ENCODE measurements at places on chromosomes 6 and 20.

- H3K27ac ChIP-seq, result no peak overlapping the region
- peak; percentile 14 for DNase-seq
- H3K36me3 ChIP-seq, result no peaks in the 10 kb centered on the region
- H3K4me3 ChIP-seq, result peak overlapping the region; percentile 82
These were observed 632 bp downstream of the PRKN start for GRCh38 chr6:162726947-162727321.

- no peaks in the 10 kb centered on the region for H3K27me3 ChIP-seq
- no peaks in the 10 kb centered on the region for H3K36me3 ChIP-seq
- H3K4me3 ChIP-seq, result no peak overlapping the region
- DNase-seq, result no peak
These were observed 574.3 kb downstream of the COL12A1 start for GRCh38 chr6:74631564-74631963.

- no peaks in the 10 kb centered on the region for H3K36me3 ChIP-seq
- no peak overlapping the region for H3K4me3 ChIP-seq
- no peak overlapping the region for H3K27ac ChIP-seq
- no peaks in the 10 kb centered on the region for H3K4me1 ChIP-seq
These were observed 14.5 kb downstream of the SERAC1 start for GRCh38 chr6:158153576-158153975.

- H3K4me1 ChIP-seq, result no peaks in the 10 kb centered on the region
- DNase-seq, result no peak
- H3K27me3 ChIP-seq, result no peaks in the 10 kb centered on the region
- H3K4me3 ChIP-seq, result no peak overlapping the region
These were observed 36.4 kb downstream of the GSTA4 start for GRCh38 chr6:52958546-52959255.

- no peak overlapping the region for H3K27ac ChIP-seq
- no peak for DNase-seq
- no peaks in the 10 kb centered on the region for H3K27me3 ChIP-seq
- H3K36me3 ChIP-seq, result no peaks in the 10 kb centered on the region
- no peaks in the 10 kb centered on the region for H3K4me1 ChIP-seq
These were observed 18.4 kb downstream of the TIAM2 start for GRCh38 chr6:155013457-155013876.

GRCh38 chr6:35312807-35313206 lies 15.2 kb downstream of the DEF6 start:
- DNase-seq, result no peak
- H3K36me3 ChIP-seq, result peaks cover 34% of the 10 kb centered on the region
- no peak overlapping the region for H3K4me3 ChIP-seq
- H3K4me1 ChIP-seq, result peaks cover 26% of the 10 kb centered on the region
- no peaks in the 10 kb centered on the region for H3K27me3 ChIP-seq

- no peak overlapping the region for H3K27ac ChIP-seq
- no peaks in the 10 kb centered on the region for H3K4me1 ChIP-seq
- H3K27me3 ChIP-seq, result no peaks in the 10 kb centered on the region
These were observed 171.6 kb upstream of the FBXL4 start for GRCh38 chr6:99119109-99120031.

GRCh38 chr6:33694401-33694931 lies 17.0 kb downstream of the UQCC2 start:
- peak overlapping the region; percentile 85 for H3K27ac ChIP-seq
- H3K27me3 ChIP-seq, result no peaks in the 10 kb centered on the region
- H3K4me1 ChIP-seq, result peaks cover 70% of the 10 kb centered on the region
- H3K4me3 ChIP-seq, result peak overlapping the region; percentile 14

- no peak overlapping the region for H3K4me3 ChIP-seq
- no peak overlapping the region for H3K27ac ChIP-seq
- no peaks in the 10 kb centered on the region for H3K27me3 ChIP-seq
- H3K36me3 ChIP-seq, result peaks cover 42% of the 10 kb centered on the region
These were observed 60.2 kb downstream of the NOL4L start for GRCh38 chr20:32524829-32525501.

DNA sequence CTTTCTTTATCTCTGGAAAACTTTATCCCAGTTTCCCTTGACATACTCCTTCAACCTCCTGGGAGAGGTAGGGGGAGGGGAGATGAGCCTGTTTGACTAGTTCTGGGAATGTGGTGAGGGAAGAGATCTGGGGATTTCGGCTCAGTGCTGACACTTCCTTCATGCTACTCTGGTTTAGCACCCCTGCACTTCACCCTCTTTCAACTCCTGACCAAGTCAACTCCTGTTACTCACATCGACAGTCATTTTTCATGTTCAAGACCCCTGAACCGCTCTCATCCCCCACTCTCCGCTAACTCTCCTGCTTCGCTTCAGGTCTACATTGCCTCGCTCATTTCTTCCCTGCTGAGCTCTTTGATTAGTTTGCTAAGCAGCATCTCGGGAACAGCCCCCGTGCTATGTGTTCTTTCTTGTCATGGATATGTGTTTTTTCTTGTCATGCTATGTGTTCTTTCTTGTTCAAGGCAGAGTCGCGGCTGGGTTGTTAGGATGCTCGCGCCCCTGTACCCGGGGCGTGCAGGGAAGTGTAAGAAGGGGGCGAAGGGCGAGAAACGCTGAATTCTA lies 16.6 kb upstream of the TRIM27 start:
- no peaks in the 10 kb centered on the region for H3K36me3 ChIP-seq
- peak overlapping the region; percentile 35 for H3K4me3 ChIP-seq
- DNase-seq, result no peak
- peak overlapping the region; percentile 38 for H3K27ac ChIP-seq
- H3K27me3 ChIP-seq, result no peaks in the 10 kb centered on the region
- H3K4me1 ChIP-seq, result peaks cover 9% of the 10 kb centered on the region

GRCh38 chr6:7143476-7143974 lies 35.8 kb downstream of the RREB1 start:
- peak overlapping the region; percentile 64 for H3K27ac ChIP-seq
- H3K4me1 ChIP-seq, result peaks cover 65% of the 10 kb centered on the region
- peaks cover 5% of the 10 kb centered on the region for H3K36me3 ChIP-seq
- no peak overlapping the region for H3K4me3 ChIP-seq
- no peaks in the 10 kb centered on the region for H3K27me3 ChIP-seq

DNA sequence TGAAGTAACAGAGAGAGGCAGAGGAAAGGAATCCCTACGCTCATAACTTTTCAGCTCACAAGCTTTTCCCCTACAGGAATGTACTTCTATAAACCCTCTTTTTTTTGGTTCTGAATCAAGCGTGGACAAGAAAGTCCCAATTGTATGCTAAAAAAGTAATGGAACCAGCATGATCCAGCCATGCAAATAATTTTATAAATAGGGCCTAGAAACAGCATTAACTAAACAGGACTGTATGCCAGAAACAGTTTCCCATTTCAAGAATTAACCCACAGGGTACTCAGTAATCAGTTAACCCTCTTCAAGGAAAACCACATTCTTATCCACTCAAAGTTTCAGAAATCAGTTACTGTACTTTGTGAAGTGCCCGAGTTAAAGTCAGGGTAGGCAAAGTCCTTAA lies 87.0 kb upstream of the HMGCLL1 start:
- no peak overlapping the region for H3K27ac ChIP-seq
- H3K27me3 ChIP-seq, result no peaks in the 10 kb centered on the region
- no peaks in the 10 kb centered on the region for H3K4me1 ChIP-seq
- no peak overlapping the region for H3K4me3 ChIP-seq

DNA sequence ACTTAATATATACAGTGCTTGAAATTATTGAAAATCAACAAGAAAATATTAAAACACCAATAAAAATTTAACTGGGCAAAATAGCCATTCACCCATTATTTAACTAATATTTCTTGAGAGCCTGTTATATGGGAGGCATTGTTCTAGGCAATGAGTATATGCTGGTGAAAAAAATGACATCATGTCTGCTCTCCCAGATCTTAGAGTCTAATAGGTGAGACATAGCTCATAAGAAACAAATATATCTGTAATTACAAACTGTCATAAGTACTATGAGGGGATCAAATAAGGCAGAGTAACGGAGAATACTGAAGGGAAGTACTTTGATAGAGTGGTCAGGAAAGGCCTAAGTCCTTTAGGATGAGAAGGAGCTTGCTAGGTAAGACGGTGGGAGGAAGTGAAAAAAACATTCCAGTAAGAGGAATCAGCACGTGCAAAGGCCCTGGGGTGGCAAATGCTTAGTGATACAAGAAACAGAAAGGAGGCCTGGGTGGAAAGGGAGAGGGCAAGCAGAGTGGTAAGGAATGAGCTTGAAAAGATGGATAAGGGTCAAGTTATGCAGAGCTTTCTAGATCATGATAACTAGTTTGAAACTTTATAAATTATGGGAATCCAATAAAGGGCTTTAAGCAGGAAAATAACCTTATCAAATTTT lies 12.2 kb upstream of the FYN start:
- H3K27ac ChIP-seq, result no peak overlapping the region
- no peaks in the 10 kb centered on the region for H3K27me3 ChIP-seq
- H3K4me1 ChIP-seq, result no peaks in the 10 kb centered on the region

GRCh38 chr6:106745197-106745770 lies 115.9 kb downstream of the QRSL1 start:
- H3K27ac ChIP-seq, result no peak overlapping the region
- no peak for DNase-seq
- no peaks in the 10 kb centered on the region for H3K27me3 ChIP-seq
- no peak overlapping the region for H3K4me3 ChIP-seq

GRCh38 chr6:49913636-49914375 lies 47.5 kb upstream of the CRISP1 start:
- no peaks in the 10 kb centered on the region for H3K36me3 ChIP-seq
- H3K4me3 ChIP-seq, result no peak overlapping the region
- no peak overlapping the region for H3K27ac ChIP-seq
- no peaks in the 10 kb centered on the region for H3K27me3 ChIP-seq

DNA sequence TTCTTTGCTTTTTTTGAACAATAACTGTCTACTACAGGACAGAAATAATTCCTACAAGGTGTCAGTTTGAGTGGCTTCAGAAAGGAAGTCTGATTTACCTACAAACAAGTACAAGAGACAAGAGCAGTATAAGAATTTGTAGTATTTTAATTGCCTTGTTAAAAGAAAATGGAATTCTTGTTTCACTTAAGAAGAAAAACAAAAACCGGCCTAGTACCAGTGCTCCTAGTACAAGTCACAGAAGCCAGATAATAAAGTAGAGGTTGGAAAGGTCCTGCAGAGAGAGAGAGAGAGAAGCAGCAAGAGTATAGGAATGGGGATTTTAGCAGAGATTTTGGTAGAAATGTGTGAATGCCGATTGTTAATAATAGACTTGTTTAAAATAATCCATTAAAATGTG lies 6.4 kb downstream of the TAB2 start:
- no peaks in the 10 kb centered on the region for H3K27me3 ChIP-seq
- no peak overlapping the region for H3K4me3 ChIP-seq
- no peak for DNase-seq

DNA sequence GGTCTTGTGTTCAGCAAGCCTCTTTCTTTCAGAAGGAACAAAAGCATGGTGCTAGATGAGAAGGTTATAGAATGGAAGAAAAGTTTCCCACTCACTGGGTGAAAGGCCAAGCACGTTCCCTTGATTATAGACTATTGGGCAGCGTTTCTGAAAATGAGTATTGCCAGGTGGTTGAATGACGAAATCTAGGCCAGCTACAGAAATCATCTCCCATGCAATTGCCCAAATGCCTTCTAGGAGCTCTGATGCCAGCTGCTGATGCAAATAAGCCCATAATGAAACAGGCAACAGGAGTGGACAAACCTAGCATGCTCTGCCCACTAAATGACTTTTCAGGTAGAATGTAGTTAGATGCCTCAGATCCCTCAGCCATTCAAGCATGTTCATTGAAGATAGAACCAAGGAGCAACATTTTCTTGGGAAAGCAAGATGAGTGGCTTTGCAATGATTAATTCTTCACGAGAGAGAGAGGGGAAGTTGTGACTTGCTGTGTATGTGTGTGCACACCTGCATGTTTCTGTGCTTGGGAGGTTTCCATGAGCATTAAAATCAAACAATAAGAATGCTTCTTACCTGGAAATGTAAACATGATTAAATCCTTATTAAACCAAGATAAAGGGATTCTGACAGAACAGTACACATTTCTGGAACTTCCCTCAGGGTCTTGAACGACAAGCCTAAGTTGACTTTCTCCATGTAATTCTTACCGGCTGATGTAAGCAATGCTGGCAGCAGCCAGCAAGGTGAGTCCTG lies 43.6 kb downstream of the ADTRP start:
- no peaks in the 10 kb centered on the region for H3K36me3 ChIP-seq
- DNase-seq, result no peak
- no peak overlapping the region for H3K27ac ChIP-seq
- H3K27me3 ChIP-seq, result no peaks in the 10 kb centered on the region
- H3K4me1 ChIP-seq, result peaks cover 25% of the 10 kb centered on the region

GRCh38 chr6:135141182-135141581 lies 39.9 kb upstream of the MYB start:
- H3K36me3 ChIP-seq, result no peaks in the 10 kb centered on the region
- no peak overlapping the region for H3K27ac ChIP-seq
- peaks cover 33% of the 10 kb centered on the region for H3K4me1 ChIP-seq
- no peaks in the 10 kb centered on the region for H3K27me3 ChIP-seq
- DNase-seq, result no peak

DNA sequence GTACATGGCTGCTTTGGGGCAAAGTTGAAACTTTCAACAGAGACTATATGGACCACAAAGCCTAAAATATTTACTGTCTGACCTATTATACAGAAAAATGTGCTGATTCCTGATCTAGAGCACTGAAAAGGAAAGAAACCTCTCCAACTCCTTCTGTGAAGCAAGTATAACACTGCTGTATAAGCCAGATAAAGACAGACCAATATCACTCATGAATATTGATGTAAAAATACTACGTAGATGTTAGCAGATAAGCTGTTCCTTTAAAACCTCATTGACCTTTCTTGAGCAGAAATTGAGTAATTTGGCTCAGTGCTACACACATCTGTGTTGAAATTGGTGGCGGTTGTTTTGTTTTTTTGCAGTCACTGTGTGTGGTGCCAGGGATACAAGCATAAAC lies 69.9 kb upstream of the HDAC2 start:
- no peaks in the 10 kb centered on the region for H3K27me3 ChIP-seq
- DNase-seq, result no peak
- H3K27ac ChIP-seq, result no peak overlapping the region
- H3K4me1 ChIP-seq, result no peaks in the 10 kb centered on the region
- H3K4me3 ChIP-seq, result no peak overlapping the region
- no peaks in the 10 kb centered on the region for H3K36me3 ChIP-seq

GRCh38 chr20:14597206-14597715 lies 259.8 kb upstream of the FLRT3 start:
- no peaks in the 10 kb centered on the region for H3K27me3 ChIP-seq
- H3K27ac ChIP-seq, result no peak overlapping the region
- no peaks in the 10 kb centered on the region for H3K36me3 ChIP-seq
- H3K4me3 ChIP-seq, result no peak overlapping the region

GRCh38 chr6:57069228-57069627 lies 20.8 kb upstream of the ZNF451 start:
- H3K36me3 ChIP-seq, result no peaks in the 10 kb centered on the region
- no peaks in the 10 kb centered on the region for H3K4me1 ChIP-seq
- no peak overlapping the region for H3K27ac ChIP-seq
- H3K27me3 ChIP-seq, result no peaks in the 10 kb centered on the region
- no peak for DNase-seq
- no peak overlapping the region for H3K4me3 ChIP-seq

GRCh38 chr6:129969064-129969463 lies 49.3 kb upstream of the L3MBTL3 start:
- no peaks in the 10 kb centered on the region for H3K36me3 ChIP-seq
- DNase-seq, result no peak
- no peak overlapping the region for H3K27ac ChIP-seq
- H3K4me3 ChIP-seq, result no peak overlapping the region

All from thymus (tissue), 14 donors.